ENCODE measurements at places on chromosomes 3 and 15.

GRCh38 chr3:150778793-150779401 lies 15.9 kb upstream of the SIAH2 start:
- no peak for DNase-seq

GRCh38 chr3:5739299-5739935 lies 551.9 kb downstream of the EDEM1 start:
- no peak for DNase-seq

DNA sequence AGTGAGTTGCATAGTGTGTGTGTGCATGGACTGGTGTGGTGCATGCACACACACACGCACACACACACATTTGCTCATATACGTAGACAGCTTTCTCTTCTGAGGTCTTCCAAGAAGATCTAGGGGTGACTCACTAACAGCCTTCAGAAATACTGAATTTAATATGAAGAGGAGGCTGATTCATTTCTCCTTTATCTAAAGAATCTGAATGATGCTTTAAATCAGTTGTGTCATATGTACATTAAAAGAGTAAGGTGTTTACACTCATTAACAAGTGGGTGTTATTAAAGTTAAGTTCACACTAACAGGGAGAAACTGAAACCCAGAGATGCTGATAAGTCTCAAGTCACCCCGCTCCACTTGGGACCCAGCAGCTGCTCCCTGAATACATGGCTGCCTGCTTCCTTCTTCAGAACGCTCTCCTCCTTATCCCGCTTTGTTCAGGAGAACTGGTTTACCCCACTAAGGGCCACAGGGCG lies 22.0 kb downstream of the TMPRSS7 start:
- no peak for DNase-seq

DNA sequence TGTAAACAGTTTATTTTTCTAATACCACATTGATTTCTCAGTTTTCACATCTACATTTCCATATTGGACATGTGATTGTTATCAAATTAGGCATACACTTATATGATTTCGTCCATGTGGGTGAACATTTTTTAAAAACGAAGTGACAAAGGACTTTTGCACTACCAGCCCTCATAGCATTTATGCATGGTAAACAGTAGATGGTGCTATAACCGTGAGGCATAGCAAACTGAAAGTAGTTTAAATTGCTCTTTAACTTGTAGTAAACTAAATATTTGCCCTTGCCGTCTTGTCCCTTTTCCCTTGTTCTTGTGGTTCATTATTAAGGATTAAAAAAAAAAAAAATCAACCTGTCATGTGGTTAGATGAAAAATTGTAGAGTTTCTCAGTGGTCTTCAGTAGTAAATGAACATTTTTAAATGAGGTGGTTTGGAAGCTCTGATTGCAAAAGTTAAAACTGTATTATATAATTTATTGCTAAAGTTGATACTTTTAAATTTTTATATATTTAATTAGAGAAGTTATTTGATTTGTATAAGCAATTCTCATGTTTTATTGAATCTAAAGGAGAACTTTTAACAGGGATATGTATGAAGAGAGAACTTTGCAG lies 24.0 kb downstream of the STX19 start:
- no peak for DNase-seq

- DNase-seq = no peak
Observed at GRCh38 chr3:32419742-32420125, 28.1 kb downstream of the CMTM7 start.

GRCh38 chr3:32128936-32129335 lies 22.5 kb downstream of the GPD1L start:
- DNase-seq = no peak

GRCh38 chr3:78086150-78086549 lies 1046.3 kb downstream of the ROBO2 start:
- DNase-seq = no peak

DNA sequence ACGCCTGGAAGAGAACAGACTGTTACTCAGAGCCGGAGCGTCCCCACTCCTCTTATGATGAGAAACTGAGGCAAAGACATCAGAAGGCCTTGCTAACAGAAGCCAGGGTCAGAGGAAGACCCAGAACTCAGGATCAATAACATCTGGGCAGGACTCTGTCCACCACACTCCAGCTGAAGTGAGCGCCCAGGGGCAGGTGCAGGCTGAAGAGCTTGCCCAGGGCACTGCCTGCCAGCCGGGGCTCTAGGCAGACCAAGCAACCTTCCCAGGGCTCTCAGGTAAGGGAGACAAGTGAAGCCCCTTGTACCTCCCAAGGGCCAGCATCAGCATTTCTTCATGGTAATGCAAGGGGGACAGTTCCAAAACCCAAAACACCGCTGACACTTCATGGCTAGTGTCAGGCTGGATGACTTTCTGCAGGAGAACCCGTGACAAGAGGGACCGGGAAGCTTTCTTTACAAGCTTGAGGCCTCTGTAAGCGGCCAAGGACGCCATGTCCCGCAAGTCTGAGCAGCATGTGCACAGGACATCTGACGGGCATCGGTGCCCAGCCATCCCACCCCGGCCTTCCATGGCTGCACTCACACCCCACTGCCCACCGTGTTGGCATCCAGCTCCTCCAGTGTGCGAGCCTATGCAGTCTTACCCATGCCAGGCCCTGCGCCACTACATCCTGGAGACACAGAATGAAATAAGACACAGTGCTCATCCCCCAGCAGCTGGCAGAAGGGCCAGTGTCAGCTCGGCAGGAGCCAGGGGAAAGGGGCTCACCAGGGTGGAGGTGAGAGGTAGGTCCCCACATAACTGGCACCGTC lies 14.1 kb downstream of the XXYLT1 start:
- DNase-seq = no peak

GRCh38 chr3:97994328-97994945 lies 22.2 kb upstream of the RIOX2 start:
- no peak for DNase-seq

DNA sequence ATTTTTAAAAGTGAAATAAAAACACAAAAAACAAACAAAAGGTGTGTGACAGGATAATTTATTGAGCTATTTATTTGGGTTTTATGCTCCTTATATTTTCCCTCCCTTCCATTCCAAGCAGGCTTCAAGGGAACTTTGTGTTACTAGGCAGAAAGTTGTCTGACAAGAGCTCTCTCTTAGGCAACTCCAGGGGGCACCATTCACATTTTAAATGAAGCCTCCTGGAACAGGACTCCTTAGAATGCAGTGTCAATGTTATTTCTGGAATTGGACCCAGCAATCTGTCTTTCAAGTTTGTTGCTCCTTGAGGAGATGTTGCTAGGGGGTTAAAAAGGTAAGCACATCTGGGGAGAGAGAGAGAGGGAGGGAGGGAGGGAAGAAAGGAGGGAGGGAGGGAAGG lies 5.4 kb upstream of the RFX7 start:
- no peak for DNase-seq

DNA sequence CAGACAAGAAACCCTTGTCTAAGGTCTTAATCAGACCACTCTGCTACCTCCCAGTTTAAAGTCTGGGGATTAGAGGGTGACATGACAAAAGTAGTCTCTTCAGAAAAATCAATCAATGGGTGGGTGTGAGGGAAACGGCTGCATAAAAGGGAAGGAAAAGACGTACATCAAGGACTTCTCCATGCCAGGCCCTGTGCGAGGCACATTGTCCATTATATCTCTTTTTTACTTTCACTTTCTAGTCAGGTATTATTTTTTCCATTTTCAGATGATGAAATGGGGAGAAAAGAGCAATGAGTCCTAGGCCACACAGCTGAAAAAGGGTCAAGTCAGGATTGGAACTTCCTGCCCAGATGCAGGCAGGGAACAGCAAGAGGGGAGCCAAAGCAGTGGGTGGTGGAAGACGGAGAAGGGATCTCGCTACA lies 4.6 kb upstream of the CX3CR1 start:
- DNase-seq = no peak

DNA sequence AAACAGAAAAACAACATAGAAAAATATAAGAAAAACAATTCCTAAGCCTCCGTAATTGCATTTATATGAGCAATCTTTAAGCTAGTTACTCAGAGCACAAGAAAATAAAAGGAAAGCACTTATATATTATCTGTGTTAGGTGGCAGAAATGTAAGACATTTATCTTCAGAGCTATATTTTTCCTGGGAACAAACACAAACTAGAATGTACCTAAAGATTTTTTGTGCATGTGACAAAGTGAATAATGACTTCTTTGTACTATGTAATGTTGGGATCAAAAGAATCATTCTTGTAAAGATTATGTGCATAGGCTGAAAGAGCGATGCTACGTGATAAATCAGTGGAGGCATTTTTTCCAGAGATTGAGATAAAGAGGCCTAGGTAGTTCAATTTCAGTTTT lies 111.3 kb upstream of the GMNC start:
- no peak for DNase-seq

- no peak for DNase-seq
Observed at GRCh38 chr15:91911844-91912243, 58.3 kb downstream of the SLCO3A1 start.

- no peak for DNase-seq
Observed at GRCh38 chr15:68667800-68668625, 89.2 kb downstream of the CORO2B start.

- no peak for DNase-seq
Observed at GRCh38 chr3:175270198-175270837, 411.2 kb downstream of the NAALADL2 start.

DNA sequence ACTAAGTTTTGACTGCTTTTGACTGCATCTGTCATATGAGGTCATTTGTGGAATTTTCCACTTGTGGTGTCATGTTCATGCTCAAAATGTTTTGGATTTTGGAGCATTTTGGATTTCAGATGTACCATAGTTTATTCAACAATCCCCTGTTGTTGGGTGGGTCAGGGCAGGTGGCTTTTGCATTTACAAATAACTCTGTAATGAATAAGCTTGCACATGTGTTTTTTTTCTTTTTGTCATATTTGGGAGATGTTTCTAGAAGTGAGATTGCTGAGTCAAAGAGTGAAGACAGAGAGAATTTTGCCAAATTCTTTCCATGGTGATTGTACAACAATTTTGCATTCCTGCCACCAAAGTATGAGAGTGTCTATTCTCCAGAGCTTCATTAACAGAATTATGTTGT lies 62.4 kb upstream of the ADPGK start:
- DNase-seq = no peak

DNA sequence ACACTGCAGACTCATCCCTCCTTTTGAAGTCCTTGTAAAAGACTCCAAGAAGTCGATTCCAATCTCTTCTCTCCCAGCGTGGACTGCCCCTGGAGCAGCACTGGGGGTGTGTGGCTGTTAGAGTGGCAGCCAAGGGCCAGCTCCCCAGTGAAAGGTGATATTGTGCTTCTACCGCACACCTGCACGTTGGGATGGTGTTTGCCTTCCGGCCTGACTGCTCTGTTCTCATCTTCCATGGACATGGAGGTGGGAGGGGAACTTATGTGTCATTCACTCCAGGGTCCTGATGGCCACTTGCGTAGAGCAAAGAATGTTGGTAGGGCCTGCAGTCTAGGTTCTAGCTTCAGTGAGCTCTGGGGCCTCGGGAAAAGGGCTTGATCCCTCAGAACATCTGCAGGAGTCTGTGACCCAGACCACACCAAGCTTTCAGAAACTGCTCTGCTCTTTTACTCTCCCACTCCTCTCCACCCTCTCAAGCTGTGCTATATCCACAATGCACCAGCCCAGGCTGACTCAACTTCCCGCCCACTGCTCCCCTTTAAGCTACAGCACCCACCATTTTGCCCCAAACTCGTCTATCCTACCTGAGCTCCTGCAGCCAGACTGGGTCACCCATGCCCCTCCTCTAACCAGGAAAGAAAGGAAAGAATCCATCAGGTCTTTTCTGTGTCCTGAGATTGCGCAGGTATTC lies 31.3 kb downstream of the LIPC start:
- no peak for DNase-seq

DNA sequence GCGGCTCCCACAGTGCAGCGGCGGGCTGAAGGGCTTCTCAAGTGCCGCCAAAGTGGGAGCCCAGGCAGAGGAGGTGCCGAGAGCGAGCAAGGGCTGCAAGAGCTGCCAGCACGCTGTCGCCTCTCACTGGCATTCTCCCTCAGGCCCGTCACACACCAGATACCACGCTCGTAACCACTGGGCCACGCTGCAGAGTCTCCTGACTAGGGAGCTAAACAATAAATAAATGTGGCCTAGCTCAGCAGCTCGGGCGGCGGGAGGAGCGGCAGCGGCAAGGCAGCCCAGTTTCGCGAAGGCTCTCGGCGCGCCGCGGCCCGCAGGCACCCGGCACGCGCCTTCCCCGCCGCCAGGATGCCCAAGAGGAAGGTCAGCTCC lies 55.9 kb upstream of the FAM174B start:
- DNase-seq = no peak

DNA sequence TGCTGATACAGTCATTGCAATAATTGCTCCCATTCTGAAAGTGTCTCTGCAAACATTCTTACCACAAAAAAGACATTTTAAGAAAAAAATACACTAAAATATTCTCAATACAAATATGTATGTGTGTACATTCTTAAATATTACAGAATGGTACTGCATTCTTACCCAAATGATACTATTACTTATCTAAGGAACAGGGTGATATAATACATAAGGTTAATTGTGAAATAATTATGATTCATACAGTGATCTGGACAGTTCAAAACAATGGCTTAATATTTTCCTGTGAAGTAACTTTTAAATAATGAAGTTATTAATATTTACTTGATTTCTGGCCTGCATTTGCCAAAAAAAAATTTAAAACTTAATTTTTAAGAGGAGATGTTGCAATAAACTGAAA lies 694.6 kb downstream of the TUSC7 start:
- no peak for DNase-seq

- DNase-seq = no peak
Observed at GRCh38 chr3:34248352-34248751, 449.9 kb downstream of the PDCD6IP start.

GRCh38 chr15:86036243-86036642 lies 43.4 kb upstream of the AGBL1 start:
- no peak for DNase-seq

- no peak for DNase-seq
Observed at GRCh38 chr15:42890161-42890913, 30.2 kb downstream of the TTBK2 start.

- no peak for DNase-seq
Observed at GRCh38 chr3:142929890-142930289, 33.6 kb downstream of the PAQR9 start.

- no peak for DNase-seq
Observed at GRCh38 chr3:149879872-149880271, 66.9 kb downstream of the RNF13 start.
